ENCODE measurements at places on chromosomes 6 and 20.

DNA sequence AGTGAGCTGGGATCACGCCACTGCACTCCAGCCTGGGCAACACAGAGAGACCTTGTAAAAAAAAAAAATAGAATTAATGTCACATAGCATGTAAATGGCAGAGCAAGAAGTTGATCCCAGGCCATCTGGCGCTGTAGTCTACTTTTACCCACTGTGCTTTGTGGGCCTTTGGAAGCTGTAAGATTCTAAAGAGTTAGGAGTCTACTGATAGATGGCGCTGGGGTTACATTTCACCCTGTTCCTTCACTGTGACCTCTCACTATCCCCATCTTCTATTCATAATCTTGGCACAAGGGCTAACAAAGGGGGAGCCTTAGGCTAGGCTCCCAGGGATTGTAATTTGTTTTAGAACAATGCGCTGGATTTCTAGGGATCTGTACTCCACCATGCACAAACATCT, 24.4 kb downstream of the SIRPD start:
- DNase-seq = peak; percentile 12

- DNase-seq = no peak
Observed at GRCh38 chr6:68313911-68314310, 321.2 kb upstream of the ADGRB3 start.

GRCh38 chr6:50663806-50664205, 49.5 kb upstream of the TFAP2D start:
- no peak for DNase-seq

DNA sequence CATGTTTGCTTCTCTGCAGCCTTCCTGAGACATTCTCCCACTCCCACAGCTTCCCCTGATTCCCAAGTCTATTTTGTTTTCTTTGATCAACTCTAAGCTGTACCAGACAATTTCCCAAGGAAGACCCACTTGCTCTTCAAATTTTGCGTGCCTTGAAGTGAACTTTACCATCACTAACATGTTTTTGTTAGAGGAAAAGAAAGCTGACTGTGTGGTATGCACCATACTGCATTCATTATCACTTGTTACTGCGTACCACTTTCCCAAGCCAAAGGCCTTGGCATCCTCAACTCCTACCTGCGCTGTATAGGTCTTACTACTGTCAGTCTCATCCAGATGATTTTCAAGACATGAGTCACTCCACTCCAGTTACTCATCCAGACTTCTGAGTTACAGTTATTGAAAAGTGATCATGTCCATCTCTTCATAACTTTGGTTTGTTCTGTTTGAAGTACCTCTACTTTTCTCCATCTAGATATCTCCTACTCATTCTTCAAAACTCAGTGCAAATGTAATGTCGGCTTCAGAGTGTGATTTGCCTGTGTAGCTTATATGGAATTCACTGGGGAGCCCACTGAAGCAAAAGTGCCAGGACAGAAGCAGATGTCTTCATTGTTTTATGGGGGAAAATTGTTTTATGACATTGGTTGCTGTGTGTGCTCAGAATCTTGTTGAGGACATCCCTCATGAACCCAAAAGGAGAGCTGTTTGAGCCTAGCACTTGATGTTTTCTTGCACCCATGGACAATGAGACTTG, 5.2 kb downstream of the RPS12 start:
- DNase-seq = peak; percentile 21

DNA sequence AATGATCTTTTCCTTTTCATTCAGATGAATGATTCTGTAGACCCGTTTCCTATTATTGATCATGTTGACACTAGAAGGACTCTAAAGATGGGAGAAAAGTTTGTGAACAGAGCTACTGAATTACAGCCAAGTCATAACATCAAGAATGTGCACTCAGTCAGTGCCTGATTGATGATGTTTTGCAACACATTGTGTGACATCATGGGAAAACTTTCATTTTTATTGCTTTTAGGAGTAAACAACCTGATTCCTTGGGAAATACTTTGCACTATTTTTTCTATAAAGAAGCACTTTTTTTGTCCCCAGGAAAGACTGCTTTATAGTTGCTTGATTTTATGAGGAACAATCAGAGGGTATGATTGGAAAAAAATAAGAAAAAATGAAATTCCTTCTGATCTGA, 383.8 kb upstream of the JAG1 start:
- no peak for DNase-seq
